NCI-H2171 treated with DMSO at 0.1 percent for 48 hours (cell line): ENCODE measurements at places on chromosomes 16 and 17.
A peak's percentile ranks its signal among the peaks of the same experiment; 100 is the strongest.

GRCh38 chr17:17613708-17614114 is 22.2 kb upstream of the PEMT start:
- DNase-seq = peak; percentile 80

GRCh38 chr17:4959261-4959965 is 8.2 kb downstream of the SPAG7 start:
- peak; percentile 23 for DNase-seq

DNA sequence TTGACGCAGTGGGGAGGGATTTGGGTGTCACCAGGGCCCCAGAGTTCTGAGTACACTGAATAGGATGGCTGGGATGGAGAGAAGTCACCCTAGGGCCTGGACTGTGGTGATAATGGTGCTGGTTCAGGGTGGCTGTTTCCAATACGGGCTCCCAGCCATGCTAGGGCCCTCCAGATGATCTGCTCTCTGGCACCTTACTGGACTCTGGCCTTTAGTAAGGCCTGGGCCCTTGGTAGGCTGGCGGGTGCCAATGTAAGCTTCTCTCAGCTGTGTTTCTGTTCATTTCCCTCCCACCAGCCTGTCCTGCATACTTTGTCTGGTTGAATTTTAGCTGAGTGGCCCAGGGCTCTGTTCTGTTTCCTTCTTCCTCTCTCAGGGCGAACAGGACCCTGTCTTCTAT is 2.8 kb downstream of the PLA2G15 start:
- no peak for DNase-seq

DNA sequence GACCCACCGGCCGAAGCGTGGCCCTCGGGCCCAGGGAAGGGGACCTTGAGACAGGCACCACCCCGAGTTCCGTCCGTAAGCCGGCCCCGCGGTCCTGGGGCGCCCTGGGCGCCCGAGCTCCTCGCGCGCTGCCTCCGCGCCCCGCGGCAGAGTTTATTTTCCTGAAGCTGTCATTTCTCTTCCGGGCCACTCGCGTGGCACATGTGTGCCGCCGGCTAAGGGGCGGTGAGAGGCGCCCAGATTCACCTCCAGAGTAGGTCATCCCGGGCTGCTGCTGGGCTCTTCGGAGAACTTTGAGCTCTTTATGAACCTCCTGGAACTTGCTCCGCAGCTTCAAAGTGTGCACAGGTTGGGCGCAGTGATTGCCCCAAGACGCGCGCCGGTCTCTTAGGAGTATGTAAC is 489 bp downstream of the ZC3H18 start:
- DNase-seq = no peak

DNA sequence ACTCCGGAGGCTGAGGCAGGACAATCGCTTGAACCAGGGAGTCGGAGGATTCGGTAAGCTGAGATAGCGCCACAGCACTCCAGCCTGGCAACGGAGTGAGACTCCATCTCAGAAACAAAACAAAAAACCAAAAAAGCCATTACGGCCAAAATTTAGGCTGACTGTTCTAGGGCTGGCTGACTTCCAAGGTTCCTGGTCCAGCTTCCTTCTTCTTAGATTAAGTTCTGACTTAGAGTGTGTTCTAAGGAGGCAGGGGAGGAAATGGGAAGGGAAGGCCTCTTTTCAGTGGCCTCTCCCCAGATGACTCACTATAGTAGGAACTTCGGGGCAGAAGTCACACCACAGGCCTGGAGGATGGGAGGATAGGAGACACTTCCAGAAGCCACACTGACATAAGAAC is 27.7 kb upstream of the CLEC18B start:
- DNase-seq = no peak

- DNase-seq = peak; percentile 70
Observed at GRCh38 chr17:42608305-42609181, 631 bp downstream of the RETREG3 start.

DNA sequence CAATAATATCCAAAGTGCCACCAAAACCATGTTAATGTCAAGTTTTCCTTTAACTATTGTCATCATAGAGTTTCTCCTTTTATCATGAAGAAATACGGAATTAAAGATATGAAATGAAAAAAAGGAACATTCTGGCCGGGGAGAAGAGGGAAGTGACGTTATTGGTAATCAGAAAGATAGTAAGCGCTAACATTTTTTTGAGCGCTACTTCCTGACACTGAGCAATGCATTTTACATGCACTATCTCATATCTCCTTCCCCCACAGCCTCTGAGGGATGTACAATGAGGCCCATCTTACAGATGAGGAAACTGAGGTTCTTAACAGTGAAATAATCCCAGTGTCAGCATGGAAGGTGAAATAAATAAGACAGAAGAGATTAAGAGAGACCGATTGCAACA is 410.9 kb downstream of the SOX9 start:
- no peak for DNase-seq

DNA sequence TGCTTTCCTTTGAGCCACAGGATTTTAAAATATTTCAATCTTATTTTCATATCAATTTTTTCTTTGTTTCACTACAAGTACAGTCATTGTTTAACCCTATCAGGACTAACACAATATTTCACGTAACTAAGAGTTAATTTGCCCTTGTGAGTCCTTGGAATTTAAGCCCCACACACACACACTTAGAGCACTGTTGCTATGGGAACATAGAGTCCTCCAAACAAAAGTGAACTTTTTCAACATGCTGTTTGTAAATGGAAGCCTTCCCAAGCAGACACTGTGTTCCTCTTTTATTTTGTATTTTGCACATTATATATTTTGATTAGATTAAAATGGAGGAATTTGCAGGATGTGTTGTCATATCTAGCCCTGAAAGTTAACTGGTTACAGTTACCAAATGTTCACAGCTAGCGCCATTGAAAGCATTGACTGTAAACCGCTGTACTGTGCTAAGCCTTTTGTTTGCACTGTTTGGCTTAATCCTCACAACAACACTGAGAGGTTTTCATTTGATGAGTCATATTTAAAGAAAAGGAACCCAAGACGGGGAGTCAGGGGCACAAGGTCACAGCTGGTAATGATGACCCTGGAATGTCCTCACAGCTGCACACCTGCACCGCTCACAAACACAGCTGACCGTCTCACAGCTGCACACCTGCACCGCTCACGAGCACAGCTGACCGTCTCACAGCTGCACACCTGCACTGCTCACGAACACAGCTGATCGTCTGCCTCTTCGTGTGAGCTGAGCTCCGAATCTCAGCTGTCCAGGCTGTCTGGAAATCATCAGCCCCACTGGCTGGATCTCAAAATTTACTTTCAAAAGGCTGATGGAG is 6.3 kb downstream of the HSBP1 start:
- DNase-seq = peak; percentile 39

- no peak for DNase-seq
Observed at GRCh38 chr16:46922239-46922638, 38.1 kb downstream of the GPT2 start.

GRCh38 chr17:7634384-7634783 is 4.4 kb downstream of the SHBG start:
- DNase-seq = no peak

DNA sequence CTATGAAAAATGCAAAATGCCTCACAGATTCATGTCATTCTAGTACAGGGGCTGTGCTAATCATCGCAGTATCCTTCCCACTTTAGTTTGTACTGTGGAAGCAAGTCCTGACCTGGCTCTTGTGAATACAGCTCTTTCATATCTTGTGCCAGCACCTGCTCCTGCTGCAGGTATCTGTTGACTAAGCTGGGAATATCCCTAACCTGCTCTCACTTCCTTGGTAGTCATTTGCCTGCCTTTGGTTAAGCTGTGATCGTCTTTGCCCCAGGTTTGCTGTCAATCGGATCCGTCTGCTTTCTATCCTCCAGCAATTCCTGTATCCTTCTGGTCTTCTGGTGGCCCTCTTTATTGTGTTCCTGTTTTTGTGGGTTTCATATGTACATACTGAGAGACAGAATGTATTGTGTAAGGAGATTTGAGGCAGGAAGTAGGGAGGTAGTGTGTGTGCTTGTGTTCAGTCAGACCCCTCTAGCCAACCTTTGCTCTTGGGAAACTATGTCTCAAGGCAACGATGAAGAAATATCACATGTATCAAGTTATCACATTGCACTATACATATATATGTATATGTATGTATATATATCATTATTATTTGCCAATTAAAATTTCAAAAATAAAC is 7.7 kb upstream of the GINS3 start:
- DNase-seq = no peak

DNA sequence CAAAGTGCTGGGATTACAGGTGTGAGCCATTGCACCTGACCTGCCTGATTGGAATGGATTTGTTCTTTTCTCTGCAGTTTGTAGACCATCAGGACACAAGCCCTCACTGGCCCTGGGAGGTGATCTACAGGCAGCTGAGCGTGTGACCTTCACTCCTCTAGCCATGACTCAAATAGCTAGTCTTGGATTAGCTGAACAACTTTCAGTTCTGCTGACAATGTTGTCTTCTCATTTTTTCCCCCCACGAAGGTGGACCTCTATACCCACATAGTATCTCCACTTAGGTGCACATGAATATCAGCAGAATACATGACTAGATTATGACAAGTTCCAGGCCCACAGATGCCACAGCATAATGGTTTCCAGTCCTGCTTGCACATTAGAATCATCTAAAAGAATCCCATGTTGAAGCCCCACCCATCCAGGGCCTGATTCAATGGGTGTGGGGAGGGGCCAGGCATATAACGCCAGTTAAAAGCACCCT is 36.8 kb downstream of the HS3ST3B1 start:
- no peak for DNase-seq

DNA sequence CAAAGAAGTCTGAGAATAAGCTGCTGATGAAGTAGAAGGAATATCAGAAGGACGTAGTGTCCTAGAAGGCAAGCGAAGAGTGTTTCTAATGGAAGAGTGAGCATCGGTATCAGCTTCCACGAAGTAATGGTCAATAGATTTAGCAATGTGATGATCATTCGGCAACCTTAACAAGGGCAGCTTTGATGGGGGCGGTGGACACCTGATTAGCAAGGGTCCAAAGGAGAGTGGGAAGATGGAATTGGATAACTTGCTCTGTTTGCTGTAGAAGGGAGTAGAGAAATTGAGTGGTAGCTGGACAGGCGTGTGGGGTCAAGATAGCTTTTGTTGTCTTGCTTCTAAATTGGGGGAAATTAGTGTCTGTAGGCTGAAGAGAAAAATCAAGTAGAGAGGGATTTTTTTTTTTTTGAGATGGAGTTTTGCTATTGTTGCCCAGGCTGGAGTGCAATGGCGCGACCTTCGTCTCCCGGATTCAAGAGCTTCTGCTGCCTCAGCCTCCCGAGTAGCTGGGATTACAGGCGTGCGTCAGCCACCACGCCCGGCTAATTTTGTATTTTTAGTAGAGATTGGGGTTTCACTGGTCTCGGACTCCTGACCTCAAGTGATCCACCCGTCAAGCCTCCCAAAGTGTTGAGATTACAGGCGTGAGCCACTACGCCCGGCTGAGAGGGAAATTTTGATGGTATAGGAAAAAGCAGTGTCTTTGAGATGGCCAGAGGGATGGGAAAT is 13.9 kb upstream of the HES7 start:
- no peak for DNase-seq

DNA sequence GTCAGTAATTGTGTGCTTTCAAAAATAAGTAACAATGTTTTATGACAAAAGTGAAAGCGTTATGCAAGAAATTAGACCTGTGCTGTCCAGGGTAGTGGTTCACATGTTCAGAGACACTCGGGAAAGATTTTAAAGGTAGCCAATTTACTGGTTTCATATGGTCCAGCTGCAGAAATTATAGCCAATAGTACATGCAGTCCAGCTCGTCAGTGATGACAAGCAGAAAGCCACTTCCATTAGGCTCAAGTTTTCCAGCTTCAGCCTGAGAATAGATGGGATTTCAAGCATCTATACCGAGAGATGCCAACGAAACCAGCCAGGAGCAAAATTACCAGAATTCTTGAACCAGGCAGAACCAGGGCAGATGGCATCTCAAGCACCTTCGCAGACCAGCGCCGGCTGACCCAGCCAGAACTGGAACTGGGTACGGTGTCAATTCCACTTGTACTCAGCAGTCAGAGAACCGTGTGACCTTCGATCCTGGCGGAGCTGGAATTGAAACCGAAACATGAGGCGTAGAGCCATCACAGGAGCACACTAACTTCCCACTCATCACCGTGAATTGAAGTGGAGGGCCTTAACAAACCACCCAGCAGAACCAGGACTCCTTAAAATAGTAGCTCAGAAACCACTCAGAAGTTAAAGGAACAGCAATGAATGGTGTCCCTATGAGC is 207.9 kb upstream of the HSBP1 start:
- no peak for DNase-seq

- no peak for DNase-seq
Observed at GRCh38 chr17:34000639-34001038, 254.4 kb upstream of the CCL2 start.

GRCh38 chr17:82444284-82444893 is 6.2 kb downstream of the CYBC1 start:
- DNase-seq = no peak

DNA sequence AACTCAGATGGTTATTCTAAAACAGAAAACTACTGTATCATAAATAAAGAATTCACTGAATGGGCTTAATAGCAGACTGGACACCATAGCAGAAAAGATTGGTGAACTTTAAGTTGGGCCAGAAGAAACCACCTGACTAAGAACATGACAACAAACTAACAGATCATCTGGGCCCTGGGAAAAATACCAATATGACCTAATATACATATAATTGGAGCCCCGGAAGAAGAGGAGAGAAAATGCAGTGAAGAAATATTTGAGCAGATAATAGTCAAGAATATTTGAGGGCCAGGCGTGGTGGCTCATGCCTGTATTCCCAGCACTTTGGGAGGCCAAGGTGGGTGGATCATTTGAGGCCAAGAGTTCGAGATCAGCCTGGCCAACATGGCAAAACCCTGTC is 25.5 kb upstream of the SDK2 start:
- no peak for DNase-seq

GRCh38 chr17:62562656-62563055 is 64.8 kb upstream of the MRC2 start:
- no peak for DNase-seq

DNA sequence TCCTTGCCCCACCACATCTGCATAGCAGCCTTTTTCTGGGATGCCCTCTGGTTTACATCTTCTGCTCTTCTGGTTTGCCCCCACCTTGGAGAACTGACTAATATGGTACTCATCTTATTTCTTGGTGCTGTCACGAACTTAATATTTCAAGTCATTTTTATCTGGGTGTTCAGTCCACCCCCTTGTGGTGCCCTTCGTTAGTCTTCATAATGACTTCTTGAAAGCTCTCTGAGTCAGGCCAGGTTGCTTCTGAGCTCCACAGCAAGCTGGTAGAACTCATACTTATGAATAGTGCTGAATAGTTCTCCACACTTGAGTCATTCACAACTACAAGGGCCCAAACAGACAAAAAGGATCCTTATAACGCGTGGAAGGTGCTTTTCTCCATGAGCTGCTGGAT is 35.8 kb upstream of the TEKT3 start:
- DNase-seq = no peak
